ENCODE measurements at places on chromosomes 7 and 10.
A peak's percentile ranks its signal among the peaks of the same experiment; 100 is the strongest.

- DNase-seq, result no peak
These were observed 40.6 kb downstream of the LRRC17 start for GRCh38 chr7:102953406-102953805.

- DNase-seq, result no peak
These were observed 315.4 kb upstream of the BMPER start for GRCh38 chr7:33589911-33590310.

- no peak for DNase-seq
These were observed 66.6 kb downstream of the MAGI2 start for GRCh38 chr7:79386688-79387422.

DNA sequence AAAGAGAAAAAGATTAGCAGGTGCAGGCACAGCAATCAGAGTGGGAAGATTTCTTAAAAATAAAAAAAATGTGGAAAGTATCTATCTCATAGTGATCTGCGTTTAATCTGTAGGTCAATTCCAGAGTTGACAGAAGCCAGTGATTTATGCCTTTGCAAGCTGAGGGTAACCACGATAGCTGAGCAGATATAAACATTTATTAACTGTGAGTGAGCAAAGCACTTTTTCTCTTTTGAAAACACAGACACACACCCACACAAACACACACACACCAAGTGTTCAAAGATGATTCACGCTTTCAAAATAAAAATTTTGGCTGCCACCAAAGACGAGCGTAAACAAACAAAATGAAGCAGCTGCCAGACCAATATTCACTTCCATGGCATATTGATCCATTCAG, 243.2 kb upstream of the SLC26A5 start:
- DNase-seq, result no peak

GRCh38 chr10:21257191-21257590, 268.3 kb downstream of the SKIDA1 start:
- DNase-seq, result no peak

DNA sequence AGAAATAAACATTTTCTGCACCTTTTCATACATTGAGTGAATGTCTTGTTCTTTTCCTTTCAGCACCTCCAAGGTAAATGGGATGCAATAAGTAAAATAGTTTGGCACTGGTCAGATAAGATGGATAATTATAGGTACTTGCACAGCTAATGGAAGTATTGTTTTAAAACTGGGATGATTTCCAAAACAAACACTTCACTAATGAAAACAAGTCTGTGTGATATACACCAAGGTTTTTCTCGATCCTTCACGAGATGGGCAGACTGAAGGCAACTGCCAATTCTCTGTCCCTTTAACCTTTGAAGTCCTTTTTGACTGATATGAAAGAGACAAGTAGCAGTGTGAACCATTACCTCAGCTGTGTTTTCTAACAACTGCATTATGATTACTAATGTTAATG, 423.8 kb downstream of the GFRA1 start:
- DNase-seq, result no peak

GRCh38 chr10:31921031-31921430, 7.6 kb downstream of the ARHGAP12 start:
- DNase-seq, result no peak

GRCh38 chr10:123429706-123430221, 236.4 kb upstream of the GPR26 start:
- DNase-seq, result no peak

GRCh38 chr10:21464134-21464533, 61.3 kb downstream of the SKIDA1 start:
- no peak for DNase-seq

DNA sequence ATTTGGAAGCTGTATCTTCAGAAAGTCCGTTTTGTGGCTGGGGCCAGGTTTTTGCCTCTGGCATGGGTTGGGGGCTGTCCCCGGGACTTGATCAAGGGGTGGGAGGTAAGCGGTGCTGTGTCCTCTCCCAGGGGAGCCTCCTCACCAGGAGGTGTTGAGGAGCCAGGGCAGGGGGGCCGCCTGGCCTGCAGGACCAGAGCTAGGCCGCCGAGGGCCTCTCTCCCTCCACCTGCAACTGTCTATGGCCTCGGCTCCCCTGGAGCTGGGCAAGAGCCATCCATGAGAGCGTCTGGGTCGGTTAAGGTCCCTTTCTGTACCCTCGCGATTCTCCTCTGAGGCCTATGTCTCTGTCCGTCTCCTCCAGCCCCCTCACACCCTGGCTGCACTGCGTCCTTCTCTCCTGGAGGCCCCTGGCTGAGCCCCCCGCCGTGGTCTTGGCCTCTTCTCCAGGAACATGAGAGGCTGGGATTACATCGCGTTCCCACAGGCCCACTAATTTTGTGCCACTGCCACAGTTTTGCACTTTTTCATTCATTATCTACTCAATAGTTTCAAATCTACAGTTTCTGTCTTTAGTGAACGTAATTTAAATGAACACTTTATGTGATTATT, 20.6 kb downstream of the CALML5 start:
- DNase-seq, result no peak

DNA sequence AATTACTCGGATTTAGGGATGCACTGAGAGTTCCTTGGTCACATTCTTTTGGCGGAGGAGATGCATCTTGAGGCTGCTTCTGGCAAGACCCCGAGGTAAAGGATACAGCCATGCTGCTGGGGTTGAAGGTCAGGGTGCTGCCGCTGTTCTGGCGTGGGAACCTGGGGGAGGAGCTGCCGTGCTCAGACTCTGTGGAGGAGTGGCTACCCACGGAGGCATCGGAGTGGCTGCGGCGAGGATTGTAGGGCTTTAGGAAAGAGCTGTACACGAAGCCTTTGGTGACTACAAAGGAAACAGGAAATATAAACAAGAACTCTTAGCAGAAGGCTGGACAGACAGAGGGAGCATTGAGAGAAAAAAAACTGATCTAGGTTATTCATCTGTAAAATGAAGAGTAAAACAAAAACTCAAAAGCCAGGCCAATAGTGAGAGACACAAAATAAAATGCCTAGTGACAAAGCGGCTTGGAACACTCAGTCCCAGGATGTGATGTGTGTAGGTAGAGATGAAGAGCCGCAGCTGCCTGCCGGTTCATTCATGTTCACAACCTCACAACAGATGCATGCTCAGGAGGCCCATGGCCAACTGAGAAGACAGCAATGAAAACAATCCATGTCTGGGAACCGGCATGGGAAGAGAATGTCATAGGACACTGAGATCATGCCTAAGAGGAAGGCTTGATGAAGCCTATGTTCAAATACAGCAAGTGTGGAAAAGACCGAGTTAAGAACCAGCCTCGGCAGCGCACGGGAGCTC, 97.8 kb downstream of the ABCC2 start:
- DNase-seq, result no peak

DNA sequence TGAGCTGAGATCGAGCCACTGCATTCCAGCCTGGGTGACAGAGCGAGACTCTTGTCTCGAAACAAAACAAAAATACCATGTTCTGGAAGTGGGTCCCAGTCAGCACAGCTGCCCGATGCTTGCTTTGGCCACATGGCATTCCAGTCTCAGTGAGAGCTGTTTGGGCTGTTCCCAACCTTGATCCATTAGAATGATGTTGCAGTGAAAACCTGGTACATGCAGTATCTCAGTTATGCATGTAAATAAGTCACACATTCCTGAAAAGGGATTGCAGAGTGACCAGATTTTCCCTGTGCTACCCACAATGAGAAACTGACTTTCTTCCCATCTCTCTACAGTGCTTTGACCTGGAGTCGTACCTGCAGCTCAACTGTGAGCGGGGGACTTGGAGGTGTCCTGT, 15.4 kb downstream of the ZMIZ2 start:
- DNase-seq, result no peak

- DNase-seq, result no peak
These were observed 126.2 kb upstream of the KCTD7 start for GRCh38 chr7:66502230-66503035.

DNA sequence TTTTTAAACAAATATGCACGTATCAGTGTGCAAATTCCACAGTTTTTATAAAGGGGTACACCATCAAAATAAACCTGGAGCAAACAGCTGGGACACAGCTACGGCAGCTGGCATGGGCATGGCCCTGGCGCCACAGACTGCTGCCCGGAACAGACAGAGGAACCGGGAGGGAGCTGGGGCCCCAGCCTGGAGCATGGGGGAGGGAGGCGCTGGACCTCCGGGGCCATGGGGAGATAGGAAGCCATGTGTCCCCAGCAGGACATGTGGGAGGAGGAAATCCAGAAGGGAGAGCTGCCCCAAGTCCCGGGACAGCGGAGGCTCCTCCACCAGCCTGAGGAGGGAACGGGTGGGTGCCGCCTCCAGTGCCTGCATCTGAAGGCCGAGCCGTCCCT, 180.1 kb downstream of the MAD1L1 start:
- no peak for DNase-seq

DNA sequence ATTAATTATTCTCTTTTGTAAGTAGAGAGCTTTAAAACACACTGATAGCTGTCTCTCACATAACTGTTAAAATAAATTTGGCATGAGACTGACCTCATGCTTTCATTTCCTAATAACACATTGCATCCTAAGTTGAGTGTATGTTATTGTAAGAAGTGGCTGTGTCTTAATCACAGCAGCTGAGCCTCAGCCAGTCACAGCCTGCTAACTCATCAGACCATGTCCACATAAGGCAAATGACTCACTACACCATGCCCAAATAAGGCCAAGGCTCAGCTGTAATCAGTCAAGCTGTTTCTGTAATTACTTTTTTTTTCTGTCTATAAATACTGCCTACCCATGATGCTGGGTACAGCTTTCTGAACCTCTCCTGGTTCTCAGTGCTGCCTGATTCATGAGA, 860.9 kb downstream of the XPNPEP1 start:
- DNase-seq, result no peak

GRCh38 chr10:113709221-113709838, 29.6 kb downstream of the CASP7 start:
- no peak for DNase-seq

GRCh38 chr10:14585287-14586193, 189.2 kb downstream of the FAM107B start:
- DNase-seq, result no peak

DNA sequence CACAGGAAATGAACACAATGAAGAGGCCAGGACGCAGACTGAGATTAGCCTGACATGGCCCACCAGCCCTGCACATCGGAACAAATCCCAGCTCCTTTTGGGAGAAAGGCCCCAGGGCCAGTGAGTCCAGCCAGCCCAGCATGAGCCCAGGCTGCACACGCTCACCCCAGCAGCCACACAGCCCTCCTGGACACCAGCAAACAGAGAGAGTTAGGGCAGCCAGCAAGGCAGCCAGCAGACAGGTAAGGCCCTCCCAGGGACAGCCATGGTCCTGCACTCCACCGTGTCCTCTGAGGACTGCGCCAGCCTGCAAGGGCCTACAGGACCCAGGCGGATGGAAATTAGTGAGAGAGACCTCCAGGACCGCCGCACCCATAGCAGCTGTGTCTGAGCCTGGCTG, 8.1 kb upstream of the GRID1 start:
- DNase-seq, result no peak

- no peak for DNase-seq
These were observed 170.1 kb downstream of the MAD1L1 start for GRCh38 chr7:2062648-2063047.

- DNase-seq, result peak; percentile 29
These were observed 2.7 kb upstream of the PDCD4 start for GRCh38 chr10:110868981-110869380.

- DNase-seq, result no peak
These were observed 2.0 kb downstream of the COPS6 start for GRCh38 chr7:100090527-100091410.

DNA sequence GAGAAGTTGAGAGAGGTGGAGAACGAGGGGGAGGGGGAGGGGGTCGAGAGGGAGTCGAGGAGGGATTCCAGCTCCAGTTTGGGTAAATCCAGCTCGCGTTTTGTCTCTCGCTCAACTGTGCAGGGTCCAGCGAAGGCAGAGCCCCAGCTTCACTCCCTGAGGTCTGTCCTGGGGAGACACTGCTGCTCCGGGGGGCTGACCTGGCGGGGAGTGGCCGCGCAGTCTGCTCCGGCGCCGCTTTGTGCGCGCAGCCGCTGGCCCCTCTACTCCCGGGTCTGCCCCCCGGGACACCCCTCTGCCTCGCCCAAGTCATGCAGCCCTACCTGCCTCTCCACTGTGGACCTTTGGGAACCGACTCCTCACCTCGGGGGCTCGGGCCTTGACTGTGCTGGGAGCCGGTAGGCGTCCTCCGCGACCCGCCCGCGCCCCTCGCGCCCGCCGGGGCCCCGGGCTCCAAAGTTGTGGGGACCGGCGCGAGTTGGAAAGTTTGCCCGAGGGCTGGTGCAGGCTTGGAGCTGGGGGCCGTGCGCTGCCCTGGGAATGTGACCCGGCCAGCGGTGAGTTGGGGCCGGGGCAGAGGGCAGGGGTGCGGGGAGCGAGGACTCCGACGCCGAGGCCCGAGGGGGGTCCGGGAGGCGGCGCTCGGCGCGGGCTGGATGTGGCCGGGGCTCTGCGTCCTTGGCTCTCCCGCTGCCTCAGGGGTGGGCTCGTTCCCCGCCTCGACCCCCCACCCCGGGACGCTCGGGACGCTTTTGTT, at the start of gene TET1:
TET1 (plus strand) TSS at position 152 of the 757 bp plus-strand sequence. CDS start 12,002 bp downstream, outside the sequence.
- DNase-seq, result no peak

- DNase-seq, result no peak
These were observed 4.8 kb upstream of the EVX1 start for GRCh38 chr7:27237735-27238334.

- no peak for DNase-seq
These were observed 5.0 kb upstream of the RBM17 start for GRCh38 chr10:6083523-6084475.

All from activated T-helper 1 cell treated with Interleukin-2 at 50 U/mL for 16 hours (primary cell).